ENCODE measurements at places on chromosomes 11 and 22.

DNA sequence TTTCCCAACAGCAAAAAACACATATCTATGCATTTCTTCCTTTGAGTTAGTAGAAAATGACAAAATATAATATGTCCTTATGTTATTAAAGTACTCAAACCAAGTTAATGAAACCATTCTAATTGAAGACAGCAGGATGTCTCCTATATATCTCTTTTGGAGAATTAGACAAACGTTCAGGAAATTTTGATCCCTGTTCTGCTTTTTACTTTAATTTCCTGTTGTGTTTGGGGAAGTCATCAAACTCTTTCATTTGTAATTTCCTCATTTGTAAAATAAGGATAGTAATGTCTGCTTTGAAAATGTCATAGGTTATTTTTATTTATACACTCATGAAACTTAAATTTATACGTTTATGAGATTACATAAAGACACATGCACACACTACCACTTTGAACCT lies 281.8 kb upstream of the ANO5 start:
- no peak for DNase-seq

- no peak for DNase-seq
Measured at GRCh38 chr11:106072804-106073203, 4.3 kb downstream of the KBTBD3 start.

- DNase-seq: no peak
Measured at GRCh38 chr11:44207292-44207691, 102.6 kb downstream of the ALX4 start.

- no peak for DNase-seq
Measured at GRCh38 chr22:46060292-46061123, 83.5 kb upstream of the WNT7B start.

DNA sequence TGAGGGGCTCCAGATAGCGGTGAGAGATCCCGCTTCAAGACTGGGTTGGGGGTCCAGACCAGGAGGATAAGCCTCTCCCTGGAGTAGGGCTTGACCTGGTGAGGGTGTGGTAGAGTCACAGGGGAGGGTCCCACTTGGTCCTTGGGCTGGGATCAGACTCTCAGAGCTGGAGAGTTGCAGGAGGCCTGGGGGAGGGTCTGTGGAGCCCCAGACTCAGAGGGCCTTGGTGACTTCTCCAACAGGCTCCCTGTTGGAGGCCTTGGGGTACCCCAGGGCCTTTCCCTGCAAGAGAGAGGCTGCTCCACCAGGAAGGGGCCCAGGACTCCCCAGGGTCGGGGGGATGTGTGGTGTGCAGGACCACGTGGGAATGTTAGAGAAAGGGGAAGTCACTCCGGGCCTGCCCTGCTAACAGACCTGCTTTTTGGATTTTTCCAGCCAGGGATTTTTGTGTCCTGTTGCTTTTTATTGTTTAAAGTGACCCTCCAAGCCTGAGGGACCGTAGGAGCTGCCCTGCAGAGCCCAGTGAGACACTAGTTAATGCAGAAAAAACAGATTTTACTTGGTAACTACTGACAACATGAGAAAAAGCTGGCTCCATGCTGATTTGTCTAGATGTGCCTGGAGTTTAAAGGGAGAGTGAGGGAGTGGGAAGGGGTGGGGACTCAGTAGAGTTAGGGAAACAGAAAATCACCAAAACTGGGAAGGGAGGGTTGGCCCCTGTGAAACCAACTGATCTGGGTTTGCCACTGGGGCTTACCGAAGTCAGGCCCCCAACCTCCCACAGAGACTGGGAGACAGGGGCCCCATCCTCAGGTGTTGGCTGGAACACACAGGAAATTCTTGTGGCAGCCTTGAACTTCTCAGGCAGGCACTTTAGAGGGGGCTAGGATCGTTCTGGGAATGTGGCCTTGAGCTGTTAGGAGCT lies 801 bp upstream of the TXNRD2 start:
- DNase-seq: no peak

DNA sequence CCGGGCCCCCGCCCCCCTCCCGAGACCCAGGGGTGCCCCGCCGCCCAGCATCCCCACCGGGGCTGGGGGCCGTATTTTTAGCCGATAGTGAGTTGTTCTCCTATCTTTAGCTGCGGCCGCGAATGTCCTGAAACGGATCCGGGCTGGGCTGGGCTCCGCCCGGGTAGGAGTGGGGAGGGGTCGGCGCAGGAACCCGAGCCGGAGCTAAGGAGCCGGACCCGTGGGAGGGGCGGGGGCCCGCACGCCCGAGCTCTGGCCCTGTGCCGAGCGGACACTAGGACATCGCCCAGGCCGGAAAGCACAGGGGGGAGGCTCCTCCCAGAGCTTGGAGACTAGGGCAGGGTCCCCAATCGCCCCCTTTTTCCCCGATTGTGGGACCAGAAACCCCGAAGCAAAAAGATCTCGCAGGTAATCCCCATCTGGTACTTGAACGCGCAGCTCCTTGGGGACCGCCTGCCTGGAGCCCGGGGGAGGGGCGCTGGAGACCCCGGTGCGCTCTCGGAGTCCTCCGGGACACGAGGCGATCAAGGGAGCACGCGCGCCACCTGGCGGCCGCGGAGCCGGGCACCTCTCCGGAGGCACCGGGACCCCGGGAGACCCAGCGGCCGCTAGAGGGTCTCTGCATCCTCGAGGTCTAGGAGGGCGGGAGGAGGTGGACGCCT lies 669 bp downstream of the CDC42EP2 start:
- peak; percentile 63 for DNase-seq

GRCh38 chr11:68061508-68061907 lies 22.7 kb downstream of the TCIRG1 start:
- no peak for DNase-seq

DNA sequence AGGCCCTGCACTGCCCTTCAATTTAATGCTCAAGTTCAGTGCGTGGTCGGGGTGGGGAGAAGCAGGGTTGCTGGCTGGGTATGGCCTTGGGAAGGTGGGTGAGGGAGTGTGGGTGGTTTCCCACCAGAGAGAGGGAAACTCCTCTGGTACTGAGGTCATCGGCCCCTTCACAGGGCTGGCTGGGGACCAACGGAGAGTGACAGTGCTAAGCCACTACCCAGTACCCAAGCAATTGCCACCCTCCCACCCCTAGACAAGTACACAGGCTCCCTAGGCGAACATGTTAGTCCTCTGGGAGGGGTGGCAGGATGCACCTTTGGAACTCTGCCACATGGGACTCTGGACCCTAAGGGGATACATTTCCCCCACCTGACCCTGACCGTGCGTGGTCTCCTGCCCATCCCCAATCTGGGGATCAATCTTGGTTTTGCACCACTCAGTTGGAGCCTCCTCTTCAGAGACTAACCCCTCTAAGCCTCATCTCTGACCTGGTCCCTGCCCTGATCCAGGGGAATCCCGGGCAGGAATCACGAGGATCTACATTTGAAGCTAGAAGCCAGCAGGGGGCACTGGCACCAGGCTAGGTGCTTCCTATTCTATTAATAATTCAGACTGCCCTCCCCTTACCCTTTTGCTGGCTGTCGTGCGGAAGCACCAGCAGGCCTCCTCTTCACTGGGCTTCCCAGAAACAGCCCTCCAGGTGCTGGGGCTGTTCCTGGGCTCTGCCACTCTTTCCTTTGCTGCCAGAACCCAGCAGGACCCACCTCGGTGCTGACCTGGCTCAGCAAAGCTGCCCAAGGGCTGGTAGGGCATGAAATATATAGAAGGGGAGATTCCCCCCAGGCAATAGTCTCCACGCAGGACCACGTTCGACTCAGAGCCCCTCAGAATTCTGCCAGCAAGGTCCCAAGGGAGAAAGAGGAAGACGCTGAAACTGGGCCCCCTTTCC lies 377.7 kb downstream of the TENM4 start:
- DNase-seq: no peak

DNA sequence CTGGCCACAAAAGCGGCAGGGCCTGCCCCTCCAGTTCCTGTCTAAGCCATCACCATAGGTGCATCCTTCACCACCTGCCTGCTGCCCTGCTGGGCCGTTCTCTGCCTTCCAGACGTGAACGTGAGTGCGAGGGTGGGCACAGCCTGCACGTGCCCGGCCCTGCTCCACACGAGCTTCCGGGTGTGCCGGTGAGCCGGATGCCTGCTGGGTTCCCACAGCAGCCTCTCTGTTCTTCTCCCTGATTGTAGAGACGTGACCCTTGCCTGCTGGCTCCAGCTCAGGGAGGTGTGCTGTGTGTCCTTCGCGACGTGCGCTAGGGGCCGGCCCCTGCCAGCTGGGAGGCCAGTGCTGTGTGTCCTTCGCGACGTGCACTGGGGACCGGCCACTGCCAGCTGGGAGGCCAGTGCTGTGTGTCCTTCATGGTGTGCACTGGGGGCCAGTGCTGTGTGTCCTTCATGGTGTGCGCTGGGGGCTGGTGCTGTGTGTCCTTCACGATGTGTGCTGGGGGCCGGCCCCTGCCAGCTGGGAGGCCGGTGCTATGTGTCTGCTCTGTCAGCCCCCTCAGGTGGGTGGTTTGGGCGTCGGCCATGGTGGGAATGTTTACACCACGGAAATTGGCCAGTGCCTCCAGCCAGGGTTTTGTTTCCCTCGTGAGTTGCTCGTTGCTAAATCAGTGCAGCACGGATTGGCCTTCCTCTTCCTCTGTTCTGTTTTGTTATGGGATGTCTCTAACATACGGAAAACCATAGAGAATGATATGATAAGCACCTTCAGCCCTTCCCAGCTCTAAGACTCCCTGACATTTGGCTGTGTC lies 35.4 kb upstream of the BRSK2 start:
- no peak for DNase-seq

GRCh38 chr11:1936781-1937615 lies 10.1 kb upstream of the MRPL23 start:
- no peak for DNase-seq

DNA sequence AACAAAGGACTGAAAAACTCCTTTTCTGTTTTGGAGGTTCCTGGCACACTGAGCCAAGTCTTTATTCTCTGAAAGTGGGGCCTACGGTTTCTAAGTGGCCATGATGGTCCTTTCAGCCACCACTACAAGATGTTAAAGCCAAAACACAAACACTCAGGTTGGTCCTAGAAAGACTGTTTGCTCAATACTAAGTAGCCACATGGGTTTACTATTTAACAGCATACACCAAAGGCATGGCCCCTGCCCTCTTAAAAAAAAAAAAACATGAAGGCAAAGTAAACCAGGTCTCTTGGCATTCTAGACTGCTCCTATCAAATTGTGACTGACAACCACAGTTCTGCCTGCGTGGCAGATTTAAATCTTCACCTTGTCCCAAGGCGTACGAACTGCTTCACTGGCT lies 123.6 kb upstream of the BID start:
- DNase-seq: no peak

DNA sequence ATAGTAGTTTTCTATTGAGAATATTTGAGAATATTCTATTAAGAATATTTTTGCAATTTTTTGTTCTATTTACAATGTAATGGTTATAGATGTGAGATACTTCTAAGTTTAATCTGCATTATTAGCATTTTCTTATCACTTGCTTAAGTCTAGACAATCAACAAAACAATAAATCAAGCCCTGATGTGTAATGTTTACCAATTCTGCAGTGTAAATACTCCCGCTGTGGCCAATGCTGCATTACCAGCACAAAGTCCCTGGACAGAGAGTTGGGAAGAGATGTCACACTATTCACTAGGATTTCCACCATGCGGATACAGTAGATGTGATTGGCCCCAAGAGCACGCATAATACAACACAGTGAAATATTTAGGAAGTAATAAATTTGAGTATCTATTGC lies 47.6 kb upstream of the GCAT start:
- no peak for DNase-seq

DNA sequence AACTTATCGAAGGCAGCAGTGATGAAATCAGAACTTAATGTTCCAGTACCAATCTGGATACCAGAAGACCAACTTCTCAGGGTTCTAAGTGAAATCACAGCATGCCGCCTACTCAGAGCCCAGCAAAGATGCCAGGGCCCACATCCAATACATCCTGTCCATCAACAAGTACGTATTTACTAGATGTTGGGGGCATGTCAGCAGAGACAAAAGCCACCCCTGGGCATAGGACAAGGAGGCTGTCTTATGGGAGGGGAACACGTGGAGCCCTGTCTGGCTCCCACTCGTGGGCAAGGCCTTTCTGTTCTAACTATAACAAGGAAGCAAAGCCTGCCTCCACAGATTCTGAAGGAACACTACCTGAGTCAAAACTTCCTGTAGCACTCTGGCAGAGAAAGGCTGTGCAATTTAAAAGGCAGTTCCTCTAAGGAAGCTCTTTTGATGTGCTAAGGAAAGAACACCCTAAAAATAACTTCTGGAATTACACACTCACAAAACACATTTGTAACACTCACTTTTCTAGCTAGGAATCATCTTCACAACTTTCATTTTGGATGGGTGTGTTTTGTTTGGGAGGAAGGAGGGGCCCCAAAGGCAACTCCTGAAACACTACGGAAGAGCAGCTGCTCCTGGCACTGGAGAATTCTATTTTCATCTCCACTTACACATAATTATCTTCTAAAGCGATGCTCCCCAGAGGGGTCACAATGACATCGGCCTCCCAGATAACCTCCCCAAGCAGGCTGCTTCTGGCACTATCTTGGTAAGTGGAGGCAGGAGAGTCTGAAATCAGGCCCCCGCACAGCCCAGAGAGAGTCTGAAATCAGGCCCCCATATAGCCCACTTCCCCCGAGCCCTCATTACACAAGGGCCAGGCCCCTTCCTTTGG lies 14.2 kb downstream of the SMCO4 start:
- DNase-seq: no peak

- no peak for DNase-seq
Measured at GRCh38 chr22:38450234-38450797, 4.7 kb downstream of the KCNJ4 start.

- no peak for DNase-seq
Measured at GRCh38 chr11:24819006-24819405, 322.2 kb downstream of the LUZP2 start.

GRCh38 chr11:25198704-25199103 lies 701.9 kb downstream of the LUZP2 start:
- DNase-seq: no peak

DNA sequence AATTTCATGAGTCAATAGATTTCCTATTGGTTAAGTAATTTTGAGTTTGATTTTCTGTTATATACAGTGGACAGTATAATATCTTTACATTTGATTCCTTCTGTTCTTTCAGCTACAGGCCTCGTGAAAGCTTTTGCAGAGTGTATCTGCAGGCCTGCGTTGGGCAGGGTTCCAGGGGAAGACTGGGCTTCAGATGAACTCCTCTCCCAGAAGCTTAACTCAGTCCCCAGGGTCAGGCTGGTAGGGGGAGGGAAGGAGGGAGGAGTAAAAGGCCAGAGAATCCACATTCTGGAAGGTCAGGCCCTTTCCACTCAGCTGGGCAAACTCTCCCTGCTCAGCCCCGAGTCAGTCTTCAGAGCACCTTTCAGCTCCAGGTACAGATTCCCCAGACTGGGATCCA lies 100.4 kb upstream of the NECTIN1 start:
- no peak for DNase-seq

- DNase-seq: no peak
Measured at GRCh38 chr11:1339066-1339675, 29.7 kb upstream of the TOLLIP start.

DNA sequence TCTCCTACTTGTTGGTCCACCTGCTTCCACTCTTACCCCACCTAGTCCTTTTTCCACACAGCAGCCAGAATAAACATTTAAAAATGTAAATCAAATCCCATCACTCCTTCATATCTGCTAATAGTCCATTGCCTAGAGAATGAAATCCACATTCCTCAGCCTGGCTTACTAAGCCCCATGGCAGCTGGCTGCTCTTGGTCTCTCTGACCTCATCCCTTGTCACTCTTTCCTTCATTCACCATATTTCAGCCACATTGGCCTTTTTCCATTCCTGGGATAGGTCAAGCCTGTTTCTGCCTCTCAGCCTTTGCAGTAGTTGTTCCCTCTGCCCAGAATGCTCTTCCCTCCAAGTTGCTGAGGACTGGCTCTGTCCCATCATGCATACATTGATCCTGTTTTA lies 512.8 kb downstream of the INSC start:
- no peak for DNase-seq
